IPS DF 19.7 (cell line): ENCODE measurements at places on chromosomes 1 and 21.

DNA sequence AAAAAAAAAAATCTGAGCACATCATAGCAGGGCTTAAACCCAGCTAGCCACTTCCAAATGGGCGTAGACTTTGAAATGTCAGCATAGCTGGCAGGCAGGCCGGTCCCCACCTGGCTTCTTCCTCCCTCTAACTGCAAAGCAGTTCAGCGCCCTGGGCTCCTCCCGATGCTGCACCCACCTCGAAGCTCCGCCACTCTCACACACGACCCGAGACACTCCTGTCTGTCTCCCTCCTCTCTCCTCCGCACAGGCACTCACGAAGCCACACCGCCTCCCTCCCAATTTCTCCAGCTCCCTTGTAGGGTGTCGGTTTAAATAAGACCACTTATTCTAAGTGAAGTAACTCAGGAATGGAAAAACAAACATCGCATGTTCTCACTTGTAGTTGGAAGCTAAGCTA, 301.3 kb downstream of the NPHP4 start:
- no peak for DNase-seq

DNA sequence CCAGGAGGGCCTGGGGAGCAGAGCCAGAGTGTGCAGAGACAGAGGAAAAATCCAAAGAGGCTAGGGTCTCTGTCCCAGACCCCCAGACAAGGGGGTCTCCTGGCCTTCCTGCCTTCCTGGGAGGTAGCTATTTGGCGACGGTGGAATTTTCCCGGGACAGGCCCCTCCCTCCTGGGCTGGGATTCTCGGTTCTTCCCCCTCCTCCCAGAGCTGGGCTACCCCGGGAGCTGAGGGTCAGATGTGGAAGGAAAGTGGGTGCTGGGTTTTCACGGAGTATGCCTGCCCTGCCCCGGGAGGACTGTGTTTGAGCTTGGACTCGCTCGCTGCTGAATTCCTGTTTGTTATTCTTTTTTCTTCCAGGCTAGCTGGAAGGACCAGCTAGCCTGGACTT, 759 bp downstream of the AMPD2 start:
- no peak for DNase-seq

GRCh38 chr21:44255511-44255981, 6.2 kb downstream of the DNMT3L start:
- DNase-seq: no peak

DNA sequence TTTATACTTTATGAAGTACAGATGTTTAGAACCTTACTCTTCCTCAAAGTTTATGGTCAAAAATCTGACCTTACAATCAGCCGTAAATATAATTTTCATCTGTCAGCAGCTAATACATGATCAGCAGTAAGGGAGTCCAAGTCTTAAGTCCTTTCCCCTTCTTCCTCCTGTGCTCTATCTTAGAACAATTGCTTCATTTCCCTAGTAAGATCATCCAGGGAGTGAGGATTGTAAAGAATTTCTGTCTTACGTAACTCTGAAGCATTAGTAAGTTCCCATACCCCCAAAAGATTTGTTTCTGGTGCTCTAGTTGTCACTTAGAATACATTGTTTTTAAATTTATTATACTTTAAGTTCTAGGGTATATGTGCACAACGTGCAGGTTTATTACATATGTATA, 2.1 kb downstream of the SETDB1 start:
- DNase-seq: no peak

GRCh38 chr1:185792040-185792439, 57.8 kb downstream of the HMCN1 start:
- no peak for DNase-seq

GRCh38 chr21:45016031-45016405, 58.4 kb upstream of the ADARB1 start:
- no peak for DNase-seq
